ENCODE measurements at places on chromosomes 1 and 21.
A peak's percentile ranks its signal among the peaks of the same experiment; 100 is the strongest.

DNA sequence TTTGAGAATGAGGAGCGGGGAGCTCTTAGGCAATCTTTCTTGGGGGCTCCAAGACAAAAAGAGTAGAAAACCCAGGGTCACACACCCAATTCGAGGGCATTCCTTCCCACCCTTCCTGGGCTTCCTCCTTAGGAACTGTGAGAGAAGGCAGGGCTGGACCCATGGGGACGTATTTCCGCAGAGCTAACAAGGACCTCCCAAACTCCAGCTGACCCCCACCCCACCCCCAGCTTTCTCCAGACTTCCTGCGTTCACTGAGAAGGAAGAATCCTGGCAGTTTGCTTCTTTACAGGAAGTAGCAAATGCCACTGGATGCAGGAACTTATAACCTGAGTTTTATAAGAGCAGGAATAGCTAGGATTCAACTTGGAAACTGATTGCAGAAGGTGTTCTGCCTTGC, 2.7 kb upstream of the LHX9 start:
- DNase-seq: no peak

DNA sequence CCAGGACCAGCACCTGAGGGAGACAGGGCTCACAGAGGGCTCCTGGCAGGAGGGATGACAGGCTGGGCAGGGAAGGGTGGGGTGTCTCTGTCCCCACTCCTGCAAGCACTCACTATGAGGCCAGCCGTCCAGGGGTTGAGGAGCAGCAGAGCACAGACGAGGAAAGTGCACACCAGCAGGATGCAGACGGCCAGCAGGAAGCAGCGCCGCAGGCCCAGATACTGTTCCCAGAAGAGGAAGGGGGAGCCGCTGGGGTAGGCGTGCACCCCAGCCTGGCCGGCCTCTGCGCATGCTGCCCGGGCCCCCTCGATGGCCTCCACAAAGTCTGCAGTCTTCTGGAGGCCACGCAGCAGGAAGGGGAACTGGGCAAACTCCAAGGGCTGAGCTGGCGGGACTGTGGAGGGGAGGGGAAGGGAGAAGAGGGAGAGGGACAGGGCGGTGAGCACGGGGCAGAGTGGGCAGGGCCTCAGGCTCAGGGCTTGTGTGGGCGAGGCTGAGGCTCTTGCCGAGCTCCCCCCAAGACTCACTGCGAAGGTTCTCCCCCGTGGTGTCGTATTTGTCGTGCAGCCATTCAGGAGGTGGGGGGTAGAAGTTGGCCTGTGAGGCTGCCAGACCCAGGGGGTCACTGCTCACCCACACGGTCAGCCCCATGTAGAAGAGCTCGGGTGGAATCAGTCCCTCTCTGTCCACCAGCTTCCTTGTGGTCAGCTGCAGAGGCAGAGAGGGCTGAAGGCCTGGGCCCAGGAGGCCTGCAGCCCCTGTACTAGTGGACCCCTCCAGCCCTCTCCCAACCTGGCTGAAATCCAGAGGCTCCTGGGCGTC, 16.5 kb downstream of the PTCH2 start:
- DNase-seq: no peak

DNA sequence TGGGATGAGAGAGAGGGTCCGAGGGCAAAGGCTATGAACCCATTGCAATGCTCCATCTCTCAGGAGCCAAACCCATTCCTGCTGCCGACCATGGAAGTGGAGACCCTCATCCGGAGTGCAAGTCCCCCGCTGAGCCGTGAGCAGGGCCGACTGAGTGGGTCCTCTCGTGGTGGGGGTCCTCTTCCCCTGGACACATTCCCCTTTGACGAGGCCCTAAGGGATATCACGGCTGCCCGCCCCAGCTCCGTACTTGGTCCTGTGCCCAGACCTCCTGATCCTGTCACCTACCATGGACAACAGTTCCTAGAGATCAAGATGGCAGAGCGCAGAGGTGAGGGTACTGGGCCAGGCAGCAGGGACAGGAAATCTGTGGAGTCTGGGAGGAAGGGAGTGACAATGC, 11.0 kb downstream of the HYI start:
- no peak for DNase-seq

DNA sequence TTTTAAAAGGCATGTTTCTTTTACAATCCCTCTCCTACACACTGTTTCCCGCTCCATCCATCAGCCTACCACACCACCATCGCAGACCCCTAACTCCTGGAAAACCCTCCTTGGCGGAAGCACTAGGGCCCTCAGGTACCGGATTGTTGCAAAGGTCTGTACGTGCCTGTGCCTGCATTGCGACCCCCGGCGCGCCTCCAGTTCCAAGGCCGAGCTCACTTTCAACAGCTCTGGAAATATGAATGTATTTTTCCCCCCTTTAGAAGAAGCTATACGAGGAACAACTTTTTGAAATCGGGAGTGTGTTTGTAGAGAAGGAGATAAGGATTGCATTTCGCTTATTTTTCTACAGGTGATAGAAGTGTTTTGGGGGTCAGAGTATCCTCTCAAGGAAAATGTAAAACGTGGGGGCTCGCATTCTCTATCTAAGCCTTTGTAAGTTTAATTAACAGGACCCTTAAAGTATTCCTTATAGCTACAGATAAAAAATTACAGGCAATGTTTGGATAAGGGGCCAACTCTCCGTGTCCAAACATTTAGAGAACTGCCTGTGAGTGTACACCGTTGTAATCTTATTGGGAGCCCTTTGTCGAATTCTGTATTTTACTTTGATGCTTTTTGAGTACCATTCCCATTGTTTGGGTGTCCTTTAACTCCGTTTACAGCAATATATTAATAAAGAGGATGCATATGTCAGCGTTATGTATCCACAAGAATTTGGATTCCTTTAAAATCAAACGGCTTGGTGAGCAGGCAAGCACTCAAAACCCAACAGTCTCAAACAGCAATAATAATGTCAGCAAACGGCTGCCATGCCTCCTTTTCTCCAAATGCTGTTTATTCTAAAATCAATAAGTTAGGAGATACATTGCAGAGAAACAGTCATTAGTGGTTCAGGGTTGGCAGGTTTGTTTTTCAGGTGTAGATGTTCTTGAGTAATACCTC, 5.9 kb downstream of the PRRX1 start:
- no peak for DNase-seq

DNA sequence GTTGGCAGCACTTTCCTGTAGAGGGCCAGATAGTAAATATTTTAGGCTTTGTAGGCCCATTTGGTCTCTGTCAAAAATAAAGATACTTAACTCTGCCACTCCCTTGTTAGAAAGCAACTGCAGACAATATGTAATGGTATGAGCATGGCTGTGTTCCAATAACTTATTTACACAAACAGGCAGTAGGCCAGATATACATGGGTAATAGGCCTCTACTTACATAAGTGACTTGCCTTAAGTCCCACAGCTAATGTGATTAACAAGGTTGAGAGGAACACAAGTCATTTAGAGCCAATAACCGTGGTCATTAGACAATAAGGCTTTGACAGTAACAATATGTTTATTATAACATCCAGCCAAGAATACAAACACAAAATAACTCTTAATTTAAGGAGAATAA, 17.4 kb downstream of the CCT8 start:
- DNase-seq: no peak

DNA sequence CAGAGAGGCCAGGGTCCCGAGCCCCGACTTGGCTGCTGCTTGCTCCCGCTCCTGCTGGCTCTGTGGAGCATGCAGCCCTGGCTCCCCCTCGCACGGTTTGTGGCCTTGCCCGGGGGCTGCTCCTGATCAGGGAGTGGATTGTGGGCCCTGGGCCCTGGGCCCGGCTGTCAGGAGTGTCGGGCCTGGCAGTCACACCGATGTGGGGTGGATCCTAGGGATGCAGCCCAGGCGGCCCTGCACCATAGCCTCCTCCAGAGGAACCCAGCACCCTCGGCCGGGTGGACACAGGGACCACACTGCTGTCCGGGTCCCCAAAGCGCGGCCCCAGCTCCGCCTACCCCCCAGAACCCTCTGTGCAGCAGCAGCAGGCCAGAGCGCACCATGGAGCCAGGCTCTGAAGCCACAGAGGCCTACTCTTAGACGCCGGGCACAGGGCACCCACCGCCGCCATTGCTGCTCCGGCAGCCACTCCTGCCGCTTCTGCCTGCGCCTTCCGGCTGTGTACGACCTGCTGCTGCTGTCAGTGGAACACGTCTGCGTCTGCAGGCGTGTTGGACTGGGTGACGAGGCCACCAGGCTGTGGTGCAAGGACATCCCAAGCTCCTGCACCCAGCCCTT, 9.4 kb downstream of the SLX9 start:
- no peak for DNase-seq

DNA sequence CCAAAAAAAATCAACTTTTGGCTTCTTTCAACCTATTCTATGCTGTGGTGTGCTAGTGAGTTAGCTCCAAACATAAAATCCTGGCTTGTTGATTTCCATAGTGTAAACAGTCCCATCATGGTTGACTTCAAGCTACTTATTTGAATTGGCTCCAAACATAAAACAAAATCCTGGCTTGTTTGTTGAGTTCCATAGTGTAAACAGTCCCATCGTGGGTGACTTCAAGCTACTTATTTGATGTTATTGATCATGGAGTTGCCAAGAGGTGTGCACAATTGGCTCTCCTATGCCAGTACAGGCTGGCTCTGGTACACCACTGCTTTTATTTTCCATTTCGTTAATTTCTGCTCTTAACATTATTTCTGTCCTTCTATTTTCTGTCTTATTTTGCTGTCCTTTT, 1.8 kb upstream of the COA6 start:
- no peak for DNase-seq

DNA sequence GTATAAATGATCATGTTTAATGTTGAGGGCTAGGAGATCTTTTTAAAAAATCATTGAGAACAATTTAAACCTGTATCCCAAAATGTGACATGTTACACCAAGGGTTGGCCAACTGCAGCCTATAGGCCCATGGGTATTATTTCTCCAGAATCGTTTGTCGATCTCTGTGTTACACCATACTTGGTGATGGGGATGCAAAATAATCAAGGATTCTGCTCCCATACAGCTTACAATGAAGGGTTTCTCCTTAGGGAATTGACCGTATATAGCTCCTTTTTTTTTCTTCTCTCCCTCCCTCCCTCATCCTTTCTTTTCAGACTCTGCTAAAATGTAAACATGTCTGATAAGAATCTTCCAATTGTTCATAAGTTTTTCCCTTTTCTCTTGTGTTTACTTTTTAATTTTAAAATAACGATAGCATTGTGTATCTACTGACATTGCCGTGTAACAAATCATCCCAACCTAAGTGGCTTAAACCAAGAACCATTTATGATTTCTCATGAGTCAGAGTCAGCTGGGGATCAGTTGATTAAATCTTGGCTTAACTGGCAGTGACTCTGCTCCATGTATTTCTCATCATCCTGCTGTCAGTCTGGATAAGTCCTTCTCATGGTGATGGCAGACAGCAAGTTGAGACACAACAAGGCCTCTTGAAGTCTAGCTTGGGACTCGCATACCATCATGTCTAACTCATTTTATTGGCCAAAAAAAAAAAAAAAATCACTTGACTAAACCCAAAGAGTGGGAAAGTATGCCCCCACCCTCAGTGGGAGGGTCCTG, 48.0 kb downstream of the MARK1 start:
- DNase-seq: no peak

- peak; percentile 55 for DNase-seq
Measured at GRCh38 chr21:34630536-34631143, 15.7 kb upstream of the RCAN1 start.

- DNase-seq: no peak
Measured at GRCh38 chr1:156582388-156583017, 3.0 kb downstream of the TTC24 start.

- DNase-seq: no peak
Measured at GRCh38 chr1:3245344-3245743, 176.3 kb downstream of the PRDM16 start.

DNA sequence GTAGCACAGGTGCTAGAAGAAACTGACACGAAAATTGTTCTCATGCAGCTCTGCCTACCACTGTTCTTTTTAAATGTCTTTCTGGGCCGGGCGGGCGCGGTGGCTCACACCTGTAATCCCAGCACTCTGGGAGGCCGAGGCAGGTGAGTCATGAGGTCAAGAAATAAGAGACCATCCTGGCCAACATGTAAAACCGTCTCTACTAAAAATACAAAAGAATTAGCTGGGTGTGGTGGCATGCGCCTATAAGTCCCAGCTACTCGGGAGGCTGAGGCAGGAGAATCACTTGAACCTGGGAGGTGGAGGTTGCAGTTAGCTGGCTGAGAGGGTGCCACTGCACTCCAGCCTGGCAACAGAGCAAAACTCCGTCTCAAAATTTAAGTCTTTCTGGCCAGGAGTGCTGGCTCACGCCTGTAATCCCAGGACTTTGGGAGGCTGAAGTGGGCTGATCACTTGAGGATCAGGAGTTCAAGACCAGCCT, 947 bp upstream of the RIT1 start:
- DNase-seq: no peak

DNA sequence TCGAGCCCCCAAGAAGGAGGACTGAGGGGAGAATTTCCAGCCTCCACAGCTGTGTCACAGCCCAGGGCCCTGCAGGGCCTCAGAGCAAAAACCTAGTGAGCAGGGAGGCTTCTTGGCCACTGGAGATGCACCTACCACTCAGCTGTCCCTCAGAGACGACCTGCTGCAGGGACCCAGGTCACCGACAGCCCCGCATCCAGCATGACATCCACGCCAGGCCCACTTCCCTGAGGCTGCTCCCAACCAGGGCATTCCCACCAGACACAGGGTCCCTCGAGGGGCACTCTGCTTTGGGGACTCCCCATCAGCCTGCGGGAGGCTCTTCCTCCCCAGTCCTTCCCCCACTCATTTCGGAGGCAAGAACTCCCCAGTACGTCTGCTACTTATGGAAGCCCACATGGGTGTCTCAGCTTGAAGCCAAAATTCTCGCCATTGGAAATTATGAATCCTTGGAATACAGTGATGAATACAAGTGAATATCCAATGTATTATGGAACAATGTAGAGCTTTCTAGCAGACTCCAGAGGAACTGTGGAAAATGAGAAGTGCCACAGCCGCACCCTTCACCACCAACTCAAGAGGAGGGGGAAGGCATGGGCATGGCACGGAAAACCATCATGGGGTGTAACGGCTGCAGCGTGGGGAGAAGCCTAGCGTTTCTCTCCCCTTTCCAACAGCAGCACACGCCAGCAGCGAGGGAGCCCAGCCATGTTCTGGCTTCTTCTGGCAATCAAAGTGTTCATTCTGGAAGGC, 6.9 kb downstream of the TFF3 start:
- DNase-seq: no peak

DNA sequence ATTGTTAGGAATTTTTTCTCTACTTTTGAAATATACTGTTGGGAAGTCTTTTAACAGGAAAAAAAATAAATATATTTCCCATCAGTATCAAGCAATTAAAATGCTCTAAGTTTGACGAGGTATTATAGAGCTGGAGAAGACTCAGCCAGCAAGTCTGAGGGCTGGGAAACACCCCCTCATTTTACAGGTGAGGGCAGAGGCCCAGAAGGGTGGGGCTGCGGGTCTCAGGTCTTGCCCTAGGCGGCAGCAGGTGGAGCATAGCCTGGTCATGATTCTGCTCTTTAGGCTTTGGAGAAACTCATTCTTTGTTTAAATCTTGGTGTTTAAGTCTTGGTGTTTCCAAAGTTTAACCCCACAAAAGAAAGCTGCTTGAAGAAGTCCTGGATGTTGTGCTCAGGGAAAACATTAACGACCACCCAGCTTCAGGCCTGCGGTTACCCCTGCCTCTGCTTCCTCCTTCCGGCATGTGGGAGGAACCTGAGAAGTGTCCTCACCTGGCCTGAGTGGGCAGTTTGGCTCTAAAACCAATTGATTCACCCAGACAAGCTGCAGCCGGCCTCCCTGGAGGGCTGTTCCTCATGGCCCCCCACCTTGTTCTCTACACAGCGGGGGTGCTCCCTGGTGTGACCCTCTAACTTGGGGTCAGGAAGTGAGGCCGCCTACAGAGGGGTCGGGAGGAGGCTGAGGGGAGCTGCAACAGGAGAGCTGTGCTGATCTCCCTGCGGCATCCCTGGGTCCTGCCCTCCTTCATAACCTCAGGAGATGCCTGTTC, 41.7 kb downstream of the OLFML2B start:
- no peak for DNase-seq
